NCI-H1092 treated with DMSO at 0.1 percent for 48 hours (cell line): ENCODE measurements at places on chromosomes 5 and 9.

DNA sequence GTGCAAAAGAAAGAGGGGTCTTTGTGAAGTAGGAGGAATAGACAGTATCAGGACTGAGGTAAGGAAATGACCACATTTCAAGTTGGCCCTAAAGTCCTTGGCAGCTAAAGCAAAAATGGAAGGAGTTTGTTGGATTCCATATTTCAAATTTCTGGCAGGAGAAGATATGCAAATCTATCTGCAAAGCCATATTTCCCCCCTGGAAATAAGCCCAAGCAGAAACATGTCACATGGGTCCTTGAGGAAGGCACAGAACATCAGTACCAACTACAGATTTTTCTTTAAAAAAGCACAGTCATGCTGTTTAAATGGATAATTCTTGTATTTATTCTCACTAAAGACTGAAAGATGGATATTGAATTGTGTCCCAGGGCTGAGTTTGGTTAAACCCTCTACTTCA, 323.0 kb downstream of the TRIM32 start:
- DNase-seq: no peak

DNA sequence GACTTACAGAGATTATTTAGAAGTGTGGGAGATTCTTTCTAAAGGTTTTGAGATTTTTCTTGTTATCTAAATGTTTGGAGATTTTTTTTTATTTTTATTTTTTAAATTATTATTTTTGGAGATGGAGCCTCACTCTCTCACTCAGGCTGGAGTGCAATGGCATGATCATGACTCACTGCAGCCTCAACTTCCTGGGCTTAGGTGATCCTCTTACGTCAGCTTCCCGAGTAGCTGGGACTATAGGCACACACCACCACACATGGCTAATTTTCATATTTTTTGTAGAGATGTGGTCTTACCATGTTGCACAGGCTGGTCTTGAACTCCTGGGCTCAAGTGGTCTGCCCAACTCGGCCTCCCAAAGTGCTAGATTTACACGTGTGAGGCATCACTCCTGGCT, 694.5 kb downstream of the TLE1 start:
- no peak for DNase-seq

GRCh38 chr9:107481035-107481434, 8.5 kb downstream of the KLF4 start:
- no peak for DNase-seq

- DNase-seq: no peak
Measured at GRCh38 chr5:3671337-3671736, 75.7 kb downstream of the IRX1 start.

GRCh38 chr5:180601591-180602480, 10.5 kb upstream of the SCGB3A1 start:
- no peak for DNase-seq

GRCh38 chr5:137488516-137488915, 10.6 kb downstream of the SPOCK1 start:
- DNase-seq: no peak

GRCh38 chr9:100466171-100466828, 6.6 kb upstream of the TMEFF1 start:
- DNase-seq: no peak

DNA sequence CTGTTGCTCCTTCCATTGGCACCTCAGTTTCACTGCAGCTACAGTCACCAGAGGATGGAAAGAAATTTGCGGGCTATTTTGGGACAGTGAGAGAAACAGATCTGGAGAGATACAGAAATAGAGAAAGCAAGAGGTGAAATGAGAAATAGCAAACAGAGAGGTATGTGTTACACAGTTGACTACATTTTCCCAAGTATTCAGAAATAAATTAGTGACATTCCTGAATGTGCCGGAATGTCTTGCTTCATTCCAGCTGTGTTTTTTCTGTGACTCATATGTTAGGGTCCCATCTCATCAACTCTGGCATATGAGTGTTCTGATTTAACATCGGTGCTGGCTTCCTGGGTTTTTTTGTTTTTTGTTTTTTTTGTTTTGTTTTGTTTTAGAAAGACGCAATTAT, 63.8 kb upstream of the ZNF462 start:
- DNase-seq: no peak

DNA sequence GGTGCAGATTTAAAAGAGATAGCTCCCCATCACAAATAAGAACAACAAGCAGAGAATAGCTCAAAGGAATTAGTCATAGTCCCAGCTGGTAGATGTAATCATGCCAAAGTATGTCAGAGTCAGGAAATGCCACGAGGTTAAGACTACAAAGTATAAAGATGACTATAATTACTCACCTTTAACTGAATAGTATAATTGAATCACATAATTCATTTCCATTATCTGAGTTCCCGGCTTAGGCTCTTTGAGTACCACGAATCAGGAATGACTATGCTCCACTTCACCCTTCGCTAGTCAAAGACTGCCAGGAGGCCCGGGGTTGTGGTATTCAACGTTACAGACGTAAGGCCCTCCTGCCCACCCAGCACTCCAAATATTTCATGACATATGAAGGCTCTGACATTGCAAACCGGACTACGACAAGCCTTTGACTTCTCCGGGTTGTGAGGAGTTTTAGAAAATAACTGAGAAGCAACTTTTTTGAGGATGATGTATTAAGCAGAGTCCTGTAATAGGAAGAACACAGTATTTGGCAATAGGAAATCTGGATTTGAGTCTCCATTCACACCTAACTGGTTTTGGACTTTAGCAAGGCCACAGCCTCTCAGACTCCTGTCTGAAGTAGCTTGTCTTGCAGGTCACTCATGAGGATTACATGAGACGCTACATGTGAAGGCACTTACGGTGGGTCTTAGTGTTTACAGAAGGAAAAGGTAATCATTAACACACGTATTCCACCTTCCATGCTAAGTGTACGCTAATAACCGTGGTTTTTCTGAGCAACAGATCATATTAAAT, 64.6 kb downstream of the ENC1 start:
- no peak for DNase-seq

GRCh38 chr9:136671254-136671614, 8.5 kb downstream of the EGFL7 start:
- DNase-seq: no peak

GRCh38 chr5:133193794-133194193, 142.0 kb downstream of the HSPA4 start:
- no peak for DNase-seq

GRCh38 chr5:151113651-151114050, 32.8 kb upstream of the TNIP1 start:
- no peak for DNase-seq

DNA sequence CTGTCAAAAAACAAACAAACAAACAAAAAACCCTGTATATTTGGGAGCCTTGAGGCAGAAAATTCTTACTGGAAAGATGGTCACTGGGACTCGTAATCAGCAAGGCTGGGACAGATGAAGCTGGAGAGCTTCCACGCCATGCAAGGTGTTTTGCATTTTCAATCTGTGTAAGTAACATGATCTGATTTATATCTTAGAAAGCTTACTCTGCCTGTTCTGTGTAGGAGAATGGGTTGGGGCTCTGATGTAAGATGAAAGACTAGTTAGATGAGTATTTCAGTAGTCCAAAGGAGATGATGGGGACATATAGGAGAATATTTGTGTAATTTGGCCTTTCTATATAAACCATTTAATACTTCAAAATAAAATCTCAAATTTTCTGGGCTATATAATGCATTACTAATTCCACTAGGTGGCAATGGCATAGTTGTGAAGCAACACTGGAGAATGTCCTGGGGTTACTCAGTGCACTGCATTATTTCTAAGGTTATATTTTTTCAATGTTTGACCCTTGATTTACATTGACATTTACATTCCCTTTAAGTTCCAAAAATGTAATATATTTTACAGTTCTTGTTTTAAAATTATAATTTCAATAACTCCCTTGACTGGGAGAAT, 21.9 kb upstream of the FSD1L start:
- DNase-seq: peak; percentile 9

GRCh38 chr9:126611193-126611591, 2.5 kb upstream of the LMX1B start:
- DNase-seq: no peak

DNA sequence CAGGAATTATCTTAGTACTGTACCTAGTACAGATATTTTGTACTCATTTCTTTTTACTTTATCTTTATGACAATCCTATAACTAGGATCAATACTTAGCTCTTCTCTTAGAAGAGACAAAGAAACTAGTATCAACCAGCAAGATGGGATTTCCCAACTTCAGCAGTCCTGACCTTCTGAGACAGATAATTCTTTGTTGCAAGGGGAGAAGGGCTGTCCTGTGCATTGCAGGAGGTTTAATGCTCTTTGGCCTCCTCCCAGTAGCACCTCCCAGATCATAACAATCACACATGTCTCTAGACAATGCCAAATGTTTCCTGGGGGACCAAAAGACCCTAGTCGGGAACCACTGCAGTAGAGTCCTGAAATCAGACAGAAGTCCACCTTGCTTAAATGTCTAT, 424.3 kb upstream of the DMAC1 start:
- DNase-seq: no peak

DNA sequence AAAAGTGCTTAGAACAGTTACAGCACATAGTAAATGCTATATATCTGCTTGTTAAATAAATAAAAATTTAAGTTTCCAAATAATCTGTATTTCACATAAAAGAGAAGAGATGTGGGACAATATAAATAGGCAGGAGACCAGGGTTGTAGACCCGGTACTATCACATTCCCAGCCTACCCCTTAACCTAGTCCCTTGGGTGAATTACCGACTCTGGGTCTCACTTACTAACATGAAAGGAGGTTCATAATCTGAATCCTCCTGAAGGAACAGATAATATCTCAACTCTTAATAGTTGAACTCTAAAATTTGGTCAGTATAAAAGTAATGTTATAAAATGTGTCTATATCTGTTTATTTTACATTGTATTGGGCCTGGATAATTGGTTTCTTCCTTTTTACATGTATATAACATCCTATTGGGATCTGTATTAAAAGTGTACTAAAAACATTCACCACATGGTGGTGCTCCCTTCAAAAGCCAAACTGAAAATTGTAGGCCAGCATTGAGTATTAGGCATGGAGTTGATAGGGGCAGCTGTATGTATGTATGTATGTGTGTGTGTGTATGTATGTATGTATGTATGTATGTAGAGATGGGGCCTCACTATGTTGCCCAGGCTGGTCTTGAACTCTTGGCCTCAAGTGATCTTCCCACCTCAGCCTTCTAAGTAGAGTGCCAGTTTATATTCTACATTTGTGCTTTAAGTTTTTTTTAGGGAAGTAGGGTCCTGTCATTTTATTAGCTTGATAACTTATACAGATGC, 64.2 kb upstream of the ABL1 start:
- peak; percentile 58 for DNase-seq

DNA sequence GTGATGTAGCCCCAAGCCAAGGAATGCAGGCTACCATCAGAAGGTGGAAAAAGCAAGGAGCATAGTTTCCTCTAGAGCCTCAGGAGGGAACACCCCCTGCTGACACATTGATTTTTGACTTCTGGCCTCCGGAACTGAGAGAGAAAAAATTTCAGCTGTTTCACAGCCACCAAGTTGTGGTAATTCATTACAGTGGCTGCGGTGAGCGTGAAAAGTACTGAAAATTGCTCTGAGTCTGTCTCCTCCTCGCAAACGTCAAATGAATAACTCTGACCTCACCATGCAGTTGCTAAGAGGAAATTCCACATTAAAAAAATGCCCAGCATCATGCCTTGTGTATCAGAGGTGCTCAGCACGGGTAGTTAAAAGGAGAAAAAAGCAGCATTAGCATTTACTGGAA, 277.9 kb upstream of the MSX2 start:
- no peak for DNase-seq

- no peak for DNase-seq
Measured at GRCh38 chr5:126975796-126976195, 54.6 kb downstream of the MARCHF3 start.

DNA sequence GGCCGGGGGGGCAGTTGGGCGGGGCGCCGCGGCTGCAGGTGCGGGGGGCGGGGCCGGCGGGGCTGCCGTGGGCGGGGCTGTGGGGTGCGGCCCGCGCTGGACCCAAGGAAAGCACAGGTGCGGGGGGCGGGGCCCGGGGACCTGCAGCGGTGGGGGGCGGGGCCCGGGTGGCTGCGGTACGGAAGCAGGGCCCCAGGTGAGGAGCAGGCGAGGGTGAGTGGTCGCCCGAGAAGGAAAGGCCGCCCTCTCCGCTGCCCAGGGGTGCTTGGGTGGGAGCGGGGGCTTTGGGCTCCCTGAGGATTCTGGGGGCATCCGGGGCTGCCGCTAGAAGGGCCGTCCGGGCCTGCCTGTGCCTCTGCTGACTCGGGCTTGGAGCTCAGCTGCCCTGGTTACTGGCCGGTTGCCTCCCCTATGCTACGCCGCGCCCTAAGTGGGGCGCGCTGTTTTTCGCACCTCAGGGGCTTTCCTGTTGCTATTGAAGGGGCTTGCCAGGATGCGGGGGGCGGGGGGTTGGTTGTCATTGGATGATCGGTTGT, 767 bp downstream of the RALGPS1 start:
- DNase-seq: peak; percentile 22

- DNase-seq: no peak
Measured at GRCh38 chr9:17824191-17824590, 245.3 kb downstream of the SH3GL2 start.

GRCh38 chr9:107340920-107341632, 58.0 kb downstream of the RAD23B start:
- DNase-seq: peak; percentile 51

GRCh38 chr9:89596937-89597555, 7.8 kb upstream of the GADD45G start:
- no peak for DNase-seq

GRCh38 chr5:133273661-133274596, 222.1 kb downstream of the HSPA4 start:
- no peak for DNase-seq

DNA sequence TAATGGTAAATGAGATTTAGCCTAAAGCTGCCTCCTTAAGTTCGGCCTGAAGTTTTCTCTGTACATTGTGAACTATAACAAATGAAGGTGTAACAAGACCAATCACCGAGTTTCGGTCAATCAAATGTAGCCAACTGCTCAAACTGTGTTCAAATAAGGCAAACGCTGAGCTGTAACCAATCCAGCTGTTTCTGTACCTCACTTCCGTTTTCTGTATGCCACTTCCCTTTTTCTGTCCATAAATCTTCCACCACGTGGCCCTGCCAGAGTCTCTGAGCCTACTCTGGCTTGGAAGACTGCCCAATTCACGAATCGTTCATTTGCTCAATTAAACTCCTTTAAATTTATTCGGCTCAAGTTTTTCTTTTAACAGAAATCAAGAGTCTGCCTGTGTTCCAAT, 193.5 kb upstream of the KLF9 start:
- DNase-seq: no peak

GRCh38 chr9:78298046-78298765, 1.3 kb downstream of the PSAT1 start:
- peak; percentile 15 for DNase-seq

- DNase-seq: no peak
Measured at GRCh38 chr9:137412431-137412830, 10.5 kb downstream of the EXD3 start.

- no peak for DNase-seq
Measured at GRCh38 chr5:459562-460272, 16.7 kb downstream of the EXOC3 start.

DNA sequence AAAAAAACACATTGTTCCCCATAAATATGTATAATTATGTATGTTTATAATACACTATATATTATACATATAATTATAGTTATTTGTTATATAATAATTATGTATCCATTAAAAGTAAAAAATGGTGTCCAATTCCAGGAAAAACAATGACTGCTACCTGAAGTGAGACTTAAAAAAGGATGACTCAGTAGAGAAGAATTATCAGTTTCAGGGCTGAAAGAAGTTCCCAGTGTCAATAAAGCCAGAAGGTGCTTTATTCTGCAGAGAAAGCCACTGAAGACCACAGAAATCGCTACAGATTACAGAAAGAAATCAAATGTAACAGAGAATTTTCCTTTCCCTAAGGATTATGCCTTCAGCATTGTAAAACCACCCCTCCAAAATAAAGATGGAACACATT, 50.9 kb downstream of the ANKRD31 start:
- no peak for DNase-seq

- no peak for DNase-seq
Measured at GRCh38 chr9:104121022-104121421, 26.9 kb downstream of the SMC2 start.
